ENCODE measurements at places on chromosomes 2 and 18. TPM values are rescaled to one million over a fixed set of nuclear protein-coding genes. Genes with fewer than 3 reads are reported as not detected.
A peak's percentile ranks its signal among the peaks of the same experiment; 100 is the strongest.

CHRND gene
- not detected for total RNA-seq

VSNL1 gene
- total RNA-seq, result not detected

C2orf66 gene
- 0.27 TPM for total RNA-seq

DNA sequence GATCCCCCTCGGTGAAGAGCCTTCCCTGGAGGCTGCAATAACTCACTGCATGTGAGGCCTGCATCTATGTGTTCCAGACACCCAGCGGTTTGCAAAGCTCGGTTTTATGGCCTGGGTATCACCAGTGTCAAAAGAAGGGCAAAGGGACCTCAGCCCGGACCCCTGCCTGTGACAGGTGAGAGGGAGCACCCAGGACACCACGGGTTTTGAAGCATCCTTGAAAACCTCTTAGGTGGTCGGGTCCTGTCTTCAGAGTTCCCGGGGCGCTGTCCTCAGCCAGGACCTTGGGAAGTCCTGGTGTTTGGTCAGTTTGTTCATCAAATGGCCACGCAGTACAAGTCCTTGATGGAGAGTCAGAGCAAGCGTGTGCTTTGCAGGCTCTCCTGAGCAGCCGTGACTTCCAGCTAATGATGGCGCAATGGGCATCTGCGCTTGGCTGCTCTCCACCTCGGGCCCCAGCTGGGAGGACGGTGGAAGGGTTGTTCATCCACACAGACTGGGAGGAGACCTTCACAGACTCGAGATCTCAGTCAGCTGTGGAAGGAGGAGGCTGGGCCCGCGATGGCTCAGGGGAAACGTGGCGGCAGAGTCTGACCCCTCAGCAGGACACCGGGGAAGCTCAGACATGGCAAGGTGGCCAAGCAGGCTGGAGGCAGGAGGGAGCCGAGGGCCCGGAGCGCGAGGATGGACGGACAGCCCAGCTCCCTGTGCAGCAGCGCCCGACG is 113.1 kb upstream of the GPC1 start:
- DNase-seq, result no peak
- peaks cover 10% of the 10 kb centered on the region for H3K4me1 ChIP-seq
- H3K27ac ChIP-seq, result no peak overlapping the region
- no peak overlapping the region for H3K4me3 ChIP-seq

DNA sequence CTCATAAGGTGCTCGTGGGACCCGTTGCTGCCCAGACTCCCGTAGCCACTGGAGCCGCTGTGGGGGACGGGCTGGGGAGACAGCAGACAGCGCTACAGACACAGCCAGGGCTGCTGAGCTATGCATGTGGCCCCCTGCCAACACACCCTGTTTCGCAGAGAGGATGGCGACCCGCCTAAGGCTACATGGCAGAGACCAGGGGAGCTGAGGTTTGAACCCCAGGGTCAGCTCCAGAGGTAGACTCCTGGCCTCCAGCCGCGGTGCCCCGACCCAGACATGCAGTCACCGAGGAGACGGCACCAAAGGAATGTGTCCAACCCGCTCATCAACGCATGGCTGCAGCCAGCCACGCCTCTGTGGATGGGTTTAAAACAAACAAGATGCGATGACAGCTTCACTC is 21.0 kb upstream of the HES6 start:
- no peak overlapping the region for H3K27ac ChIP-seq
- no peak overlapping the region for H3K4me3 ChIP-seq
- no peak for DNase-seq
- no peaks in the 10 kb centered on the region for H3K36me3 ChIP-seq
- no peaks in the 10 kb centered on the region for H3K27me3 ChIP-seq
- peaks cover 15% of the 10 kb centered on the region for H3K4me1 ChIP-seq

LINC00305 gene
- not detected for total RNA-seq

- peak; percentile 34 for DNase-seq
- H3K4me1 ChIP-seq, result peaks cover 3% of the 10 kb centered on the region
- H3K27ac ChIP-seq, result no peak overlapping the region
- H3K36me3 ChIP-seq, result no peaks in the 10 kb centered on the region
- H3K27me3 ChIP-seq, result no peaks in the 10 kb centered on the region
- no peak overlapping the region for H3K4me3 ChIP-seq
Measured at GRCh38 chr2:68225119-68225632, 27.2 kb downstream of the PPP3R1 start.

DNA sequence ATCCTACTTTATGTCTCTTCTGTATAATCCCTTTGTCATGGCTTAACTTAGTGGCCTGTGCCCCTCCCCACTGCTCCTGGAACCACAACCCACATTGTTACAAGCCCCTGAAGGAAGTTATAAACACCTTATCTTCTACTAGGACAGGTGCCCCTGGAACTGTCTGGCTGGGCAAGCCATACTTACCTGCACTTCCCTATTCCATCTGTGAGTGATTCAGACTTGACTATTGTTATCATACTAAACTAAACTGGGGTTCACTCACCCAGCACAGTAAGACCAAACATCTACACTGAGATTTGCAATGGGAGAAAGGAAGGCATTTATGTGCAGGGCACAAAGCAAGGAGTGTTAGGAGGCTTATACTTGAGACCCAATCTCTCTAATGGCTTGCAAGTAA is 3.7 kb upstream of the UGT1A6 start:
- no peak for DNase-seq
- no peaks in the 10 kb centered on the region for H3K36me3 ChIP-seq
- H3K27me3 ChIP-seq, result no peaks in the 10 kb centered on the region
- peak overlapping the region; percentile 64 for H3K27ac ChIP-seq

GRCh38 chr2:30404319-30405259 is 42.5 kb upstream of the LCLAT1 start:
- DNase-seq, result no peak
- no peak overlapping the region for H3K4me3 ChIP-seq
- H3K4me1 ChIP-seq, result peaks cover 19% of the 10 kb centered on the region
- no peaks in the 10 kb centered on the region for H3K36me3 ChIP-seq

DNA sequence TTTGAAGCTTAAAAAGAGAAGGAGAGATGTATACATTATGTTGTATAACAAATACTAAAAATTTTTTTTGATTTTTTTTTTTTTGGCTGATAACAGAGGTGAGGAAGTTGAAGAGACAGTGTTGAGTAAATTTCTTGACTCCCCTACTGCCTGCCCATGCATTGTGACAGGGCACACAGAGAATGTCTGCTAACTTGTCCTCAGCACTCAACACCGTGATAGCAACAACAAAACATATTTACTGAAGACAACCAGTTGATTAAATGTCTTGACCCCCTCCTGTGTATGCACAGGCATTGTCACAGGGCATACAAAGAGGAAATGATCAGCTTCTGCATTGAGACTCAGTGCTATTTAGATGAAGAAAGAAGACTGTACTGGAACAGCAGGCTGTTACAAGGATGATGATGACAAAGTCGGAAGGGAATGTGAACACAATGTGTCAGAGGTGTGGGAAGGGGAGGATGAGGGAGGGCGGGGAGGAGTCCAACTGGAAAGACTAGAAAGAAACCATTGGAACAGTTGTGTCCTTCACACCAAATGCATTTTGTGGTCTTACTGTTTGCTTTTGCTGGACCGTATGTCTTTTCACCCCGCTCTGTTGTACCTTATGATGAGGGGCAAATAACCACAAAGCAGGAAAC is 89.5 kb downstream of the CERS6 start:
- no peak overlapping the region for H3K27ac ChIP-seq
- H3K4me3 ChIP-seq, result no peak overlapping the region
- no peaks in the 10 kb centered on the region for H3K4me1 ChIP-seq

- no peak for DNase-seq
- H3K27me3 ChIP-seq, result no peaks in the 10 kb centered on the region
- H3K27ac ChIP-seq, result no peak overlapping the region
- no peak overlapping the region for H3K4me3 ChIP-seq
- no peaks in the 10 kb centered on the region for H3K4me1 ChIP-seq
Measured at GRCh38 chr18:3982541-3982940, 472.6 kb downstream of the DLGAP1 start.

SERPINB4 gene
- total RNA-seq, result not detected

GRCh38 chr2:240520974-240521350 is 36.8 kb downstream of the ANKMY1 start:
- no peak overlapping the region for H3K27ac ChIP-seq
- H3K36me3 ChIP-seq, result no peaks in the 10 kb centered on the region
- no peak for DNase-seq
- no peaks in the 10 kb centered on the region for H3K4me1 ChIP-seq
- peaks cover 9% of the 10 kb centered on the region for H3K27me3 ChIP-seq

DNA sequence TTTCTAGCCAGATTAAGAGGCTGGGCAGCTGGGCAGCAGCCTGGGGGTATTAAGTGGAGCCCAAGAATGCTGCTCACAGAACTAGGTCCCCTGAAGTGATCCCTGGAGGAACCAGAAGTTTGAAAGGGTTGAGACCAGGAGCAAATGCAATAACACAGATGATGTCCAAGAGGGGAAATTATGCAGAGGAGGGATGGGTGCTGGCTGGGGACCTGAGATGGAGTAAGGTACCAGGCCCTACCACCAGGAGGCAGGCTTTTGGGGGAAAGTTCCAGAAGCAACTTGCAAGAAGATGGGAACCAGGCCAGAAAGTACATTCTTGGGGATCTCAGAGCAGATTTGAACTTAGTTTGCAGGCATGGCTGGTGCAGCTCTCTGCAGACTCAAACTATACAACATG is 175.1 kb downstream of the NCK2 start:
- H3K27ac ChIP-seq, result no peak overlapping the region
- no peaks in the 10 kb centered on the region for H3K27me3 ChIP-seq
- no peak overlapping the region for H3K4me3 ChIP-seq
- H3K36me3 ChIP-seq, result no peaks in the 10 kb centered on the region
- DNase-seq, result peak; percentile 36
- H3K4me1 ChIP-seq, result no peaks in the 10 kb centered on the region

GRCh38 chr18:76953156-76953555 is 130.8 kb downstream of the ZNF236 start:
- H3K36me3 ChIP-seq, result peaks cover 10% of the 10 kb centered on the region
- no peaks in the 10 kb centered on the region for H3K27me3 ChIP-seq
- H3K4me3 ChIP-seq, result no peak overlapping the region
- DNase-seq, result no peak
- H3K4me1 ChIP-seq, result peaks cover 7% of the 10 kb centered on the region

DNA sequence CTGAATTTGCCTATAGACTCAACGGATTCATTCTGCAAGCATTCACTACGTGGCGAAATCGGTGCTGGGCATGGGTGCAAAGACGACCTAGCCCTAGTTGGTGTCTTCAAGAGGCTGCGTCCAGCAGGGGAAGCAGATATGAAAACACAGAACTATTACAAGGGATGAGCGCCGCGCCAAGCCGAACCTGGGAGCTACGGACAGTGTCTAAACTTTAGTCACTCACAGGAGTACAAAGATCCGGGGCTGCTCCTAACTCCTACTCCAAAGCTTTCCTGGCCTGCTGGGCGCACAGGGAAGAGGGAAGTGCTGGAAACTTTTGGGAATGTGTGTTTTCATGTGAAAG is 732 bp upstream of the ANXA4 start:
- H3K4me1 ChIP-seq, result peaks cover 9% of the 10 kb centered on the region
- peak; percentile 63 for DNase-seq
- H3K27ac ChIP-seq, result peak overlapping the region; percentile 30

CXXC1 gene
- 66.9 TPM for total RNA-seq

SCN2A gene
- not detected for total RNA-seq

TNS1 gene
- 35.6 TPM for total RNA-seq

AQP12B gene
- not detected for total RNA-seq

ASPRV1 gene
- total RNA-seq, result 0.15 TPM

ODC1 gene
- 109 TPM for total RNA-seq

DNA sequence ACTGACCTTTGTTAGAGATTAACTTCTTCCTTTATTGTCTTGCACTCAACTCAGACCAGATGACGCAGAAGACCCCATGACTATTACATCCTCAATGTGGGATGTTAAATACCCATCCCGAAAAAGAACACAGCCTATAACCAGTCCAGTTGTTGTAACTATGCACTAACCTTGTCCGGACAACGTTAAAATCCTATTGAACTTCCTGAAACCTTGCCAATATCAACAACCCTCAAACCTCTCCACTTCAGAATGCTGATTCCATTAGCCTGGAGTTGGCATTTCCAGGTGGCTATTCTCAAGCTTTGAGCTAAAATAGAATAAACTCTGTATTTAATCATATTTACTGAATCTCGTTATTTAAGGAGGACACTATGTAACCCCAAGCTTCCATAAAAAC is 13.6 kb downstream of the NMS start:
- no peaks in the 10 kb centered on the region for H3K4me1 ChIP-seq
- H3K27ac ChIP-seq, result no peak overlapping the region
- no peaks in the 10 kb centered on the region for H3K27me3 ChIP-seq
- H3K36me3 ChIP-seq, result no peaks in the 10 kb centered on the region
- H3K4me3 ChIP-seq, result no peak overlapping the region

Measured in endothelial cell of umbilical vein (primary cell).